ENCODE measurements at places on chromosomes 12 and 14.
A peak's percentile ranks its signal among the peaks of the same experiment; 100 is the strongest.

- no peak for DNase-seq
Measured at GRCh38 chr14:81211844-81212243, 8.9 kb downstream of the GTF2A1 start.

GRCh38 chr12:27524839-27525753 lies 1.1 kb downstream of the PPFIBP1 start:
- no peak for DNase-seq

GRCh38 chr14:52086711-52087110 lies 17.9 kb upstream of the NID2 start:
- no peak for DNase-seq

GRCh38 chr12:81627336-81628189 lies 131.6 kb downstream of the PPFIA2 start:
- DNase-seq: no peak

- DNase-seq: no peak
Measured at GRCh38 chr12:95351748-95352147, 122.2 kb upstream of the METAP2 start.

DNA sequence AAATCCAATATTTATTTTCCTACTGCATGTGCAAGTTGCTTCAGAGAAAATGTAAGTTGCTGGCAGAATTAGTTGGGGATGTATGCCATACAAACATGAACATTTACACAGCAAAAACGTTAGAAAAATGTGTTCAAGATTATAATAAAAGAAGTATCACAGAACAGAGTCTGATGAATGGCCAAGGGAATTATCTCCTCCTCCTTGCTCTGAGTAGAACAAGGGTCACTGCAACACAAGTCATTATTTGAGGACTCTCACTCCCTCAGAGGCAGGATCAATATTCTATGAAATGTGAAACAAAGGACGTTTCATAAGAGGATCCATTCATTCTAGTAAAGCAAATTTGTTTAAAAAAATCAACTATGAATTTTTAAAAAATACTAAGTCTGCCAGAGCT lies 177.8 kb downstream of the PRKD1 start:
- no peak for DNase-seq

DNA sequence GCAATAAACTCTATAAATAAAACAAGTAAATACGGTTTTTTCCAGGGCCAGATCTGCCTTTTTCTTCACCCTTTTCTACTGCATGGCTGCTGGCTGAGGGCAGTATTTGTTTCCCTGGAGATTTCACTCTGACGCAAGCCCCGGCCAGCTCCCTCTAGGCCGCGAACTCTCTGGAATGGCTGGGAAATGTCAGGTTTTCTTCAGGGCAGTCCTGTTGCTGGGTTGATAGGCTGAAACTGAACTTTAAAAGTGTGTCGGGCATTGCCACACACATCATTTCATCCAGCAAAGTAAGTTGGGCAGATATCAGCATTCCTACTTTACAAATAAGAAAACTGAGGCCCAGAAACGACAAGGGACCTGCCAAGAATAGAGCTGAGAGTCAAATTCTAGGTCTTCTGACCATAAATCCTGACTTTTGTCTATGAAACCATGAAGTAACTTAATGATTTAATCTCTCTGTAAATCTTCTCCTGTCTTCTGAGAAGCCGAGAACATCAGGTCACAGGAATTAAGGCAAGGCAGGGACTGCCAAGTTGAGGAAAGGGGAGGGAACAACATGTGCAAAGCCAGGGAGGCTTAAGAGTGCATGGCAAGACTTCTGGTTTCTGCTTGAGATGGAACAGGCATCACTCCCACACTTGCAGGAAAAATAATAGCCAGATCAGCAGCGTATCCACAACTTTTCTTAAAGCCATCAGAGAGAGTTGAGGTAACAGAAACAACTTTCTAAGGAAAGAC lies 205.0 kb upstream of the CCDC196 start:
- no peak for DNase-seq

- DNase-seq: no peak
Measured at GRCh38 chr14:92768795-92769194, 20.4 kb upstream of the LGMN start.

GRCh38 chr12:40874868-40875267 lies 182.6 kb downstream of the CNTN1 start:
- no peak for DNase-seq

- no peak for DNase-seq
Measured at GRCh38 chr12:50483488-50483887, 21.3 kb upstream of the DIP2B start.

GRCh38 chr12:55830601-55831446 lies 1.4 kb upstream of the DNAJC14 start:
- peak; percentile 62 for DNase-seq

DNA sequence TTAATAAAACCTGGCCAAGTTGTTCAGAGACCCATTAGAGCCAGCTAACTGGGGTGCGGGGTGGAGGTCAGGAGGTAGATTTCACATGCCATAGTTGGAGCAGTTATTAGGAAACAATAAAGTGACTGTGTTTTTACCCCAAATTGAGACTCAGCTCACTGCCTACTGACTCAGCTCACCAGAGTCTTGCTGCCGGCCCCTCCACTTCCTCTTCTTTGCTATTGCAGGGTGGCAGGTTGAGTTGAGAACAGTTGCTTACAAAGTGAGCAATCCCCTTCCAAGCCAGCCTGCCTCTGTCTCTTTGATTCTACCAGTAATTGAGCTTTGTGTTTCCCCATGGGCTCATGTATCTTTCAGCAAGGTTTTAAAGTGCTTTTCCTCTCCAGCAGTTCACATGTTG lies 12.9 kb downstream of the ST8SIA1 start:
- no peak for DNase-seq

- no peak for DNase-seq
Measured at GRCh38 chr14:67446371-67447032, 34.5 kb upstream of the PLEK2 start.

DNA sequence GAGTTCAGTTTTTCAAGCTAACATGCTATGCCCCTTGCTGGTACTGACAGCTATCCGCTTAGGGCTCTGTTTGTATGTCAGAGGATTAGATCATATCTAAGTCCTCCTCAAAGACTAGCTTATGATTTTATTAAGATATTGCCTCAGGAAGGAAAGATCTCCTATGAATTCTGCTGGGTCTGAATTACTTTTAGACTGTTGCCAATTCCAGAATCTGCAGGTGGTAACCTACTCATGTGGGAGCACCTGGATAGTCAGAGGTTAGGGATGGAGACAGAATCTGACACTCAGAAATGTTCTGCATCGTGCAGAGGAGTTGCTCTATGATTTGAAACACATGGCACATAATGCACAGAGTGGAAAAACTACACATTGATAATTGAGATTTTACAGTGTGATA lies 843.4 kb downstream of the SLC6A15 start:
- no peak for DNase-seq

DNA sequence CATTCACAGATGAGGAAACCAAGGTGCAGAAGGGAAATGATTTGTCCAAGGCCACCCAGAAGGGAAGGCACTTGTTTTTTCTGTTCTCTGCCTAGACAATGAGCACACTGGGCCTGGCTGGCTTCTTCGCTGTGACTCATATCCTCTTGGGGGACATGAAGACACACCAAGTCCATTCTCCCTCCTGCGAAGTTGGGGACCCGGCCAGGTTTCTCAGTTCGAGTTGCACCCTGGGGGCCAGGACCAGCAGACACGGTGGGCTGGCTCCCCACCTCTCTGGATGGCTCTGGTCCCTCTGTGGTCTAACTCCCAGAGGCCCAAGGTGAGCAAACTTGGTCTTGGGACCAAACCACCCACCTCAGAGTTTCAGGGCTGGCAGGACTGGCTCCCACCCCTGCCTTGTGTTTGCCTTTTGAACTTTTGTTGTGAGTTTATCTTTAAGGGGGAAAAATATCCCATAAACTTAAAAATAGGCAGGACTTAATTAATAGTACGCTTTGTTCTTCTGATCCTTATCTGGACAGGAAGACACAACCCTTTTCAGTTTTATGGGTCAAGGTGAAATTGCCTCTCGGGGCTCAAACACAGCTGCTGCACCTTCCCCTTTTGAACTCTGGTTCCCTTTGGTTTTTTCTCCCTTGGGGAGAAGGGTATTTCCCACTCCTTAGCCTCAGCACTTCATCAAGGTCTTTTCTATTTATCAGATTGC lies 9.0 kb upstream of the MLEC start:
- DNase-seq: no peak

GRCh38 chr12:52837413-52837741 lies 3.3 kb upstream of the KRT79 start:
- no peak for DNase-seq

DNA sequence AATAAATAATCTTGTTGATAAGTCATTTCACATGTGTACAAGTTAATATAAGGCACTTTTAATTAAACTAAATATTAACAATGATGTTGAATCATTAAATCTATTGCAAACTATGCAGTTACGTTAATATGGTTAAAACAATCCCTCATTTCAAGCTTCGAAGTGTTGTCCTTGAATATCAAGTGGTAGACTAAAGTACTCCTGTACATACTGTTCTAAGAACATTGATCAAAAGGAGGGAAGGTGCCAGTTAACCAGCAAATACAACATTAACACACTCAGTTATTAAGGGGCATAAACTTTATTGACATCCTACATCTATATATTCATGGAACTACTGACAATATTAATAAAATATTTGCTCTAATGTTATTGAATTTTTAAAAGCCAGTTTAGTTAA lies 8.7 kb downstream of the BCAT1 start:
- DNase-seq: no peak

GRCh38 chr14:53529519-53529918 lies 376.4 kb upstream of the DDHD1 start:
- no peak for DNase-seq

- DNase-seq: no peak
Measured at GRCh38 chr14:45112896-45113781, 21.1 kb downstream of the FKBP3 start.

DNA sequence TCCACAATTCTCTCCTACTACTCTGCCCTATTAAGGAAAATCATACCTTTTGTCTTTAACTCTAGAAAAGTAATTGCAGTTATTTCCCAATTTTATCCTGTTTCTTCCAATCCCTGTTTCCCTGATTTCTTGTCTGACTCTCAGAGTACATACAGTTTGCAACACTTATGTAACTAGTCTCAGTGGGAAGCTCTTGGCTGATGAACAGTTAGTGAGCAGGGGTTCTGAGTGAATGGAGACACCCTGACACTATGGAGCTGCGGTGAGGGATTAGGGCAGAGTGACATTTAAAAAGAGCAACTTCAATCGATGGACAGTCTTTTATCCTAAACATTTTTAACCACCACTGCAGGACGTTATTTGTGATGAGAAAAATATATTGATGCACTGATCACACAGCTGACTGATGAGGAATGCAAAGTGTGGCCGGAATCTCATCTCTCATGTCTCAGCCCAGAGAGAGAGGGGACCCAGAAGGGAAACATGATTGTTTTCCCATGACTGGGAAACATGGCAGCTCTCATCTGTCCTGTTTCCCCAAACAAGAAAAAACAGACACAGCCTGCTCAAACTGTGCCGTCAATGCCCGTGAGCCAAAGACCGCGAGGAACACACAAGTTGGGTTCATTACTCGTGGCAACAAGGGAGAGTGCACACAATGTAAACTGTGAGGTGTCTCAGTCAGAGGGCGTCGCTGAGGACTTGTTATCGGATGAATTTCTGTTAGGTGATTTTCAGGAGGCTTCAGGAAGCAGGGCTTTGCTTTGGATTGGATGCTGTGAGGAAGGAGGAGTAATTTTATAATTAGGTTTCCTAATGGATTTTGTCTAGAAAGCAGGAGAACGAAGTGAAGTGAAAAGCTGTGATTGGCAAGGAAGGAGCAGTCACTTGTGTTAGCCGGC lies 5.2 kb upstream of the SLC6A13 start:
- no peak for DNase-seq

DNA sequence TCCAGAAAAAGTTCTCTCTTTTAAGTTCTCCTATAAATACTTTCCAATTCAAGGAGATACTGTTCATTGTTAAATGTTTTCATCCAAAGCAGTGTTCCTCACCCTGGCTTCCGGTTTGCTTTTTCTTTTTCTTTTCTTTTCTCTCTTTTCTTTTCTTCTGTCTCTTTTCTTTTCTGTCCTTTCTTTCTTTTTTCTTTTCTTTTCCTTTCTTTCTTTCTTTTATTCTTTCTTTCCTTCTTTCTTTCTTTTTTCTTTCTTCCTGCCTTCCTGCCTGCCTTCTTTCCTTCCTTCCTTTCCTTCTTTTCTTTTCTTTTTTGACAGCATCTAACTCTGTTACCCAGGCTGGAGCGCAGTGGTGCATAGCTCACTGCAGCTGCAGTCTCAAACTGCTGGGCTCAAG lies 75.8 kb downstream of the PPM1A start:
- DNase-seq: no peak

DNA sequence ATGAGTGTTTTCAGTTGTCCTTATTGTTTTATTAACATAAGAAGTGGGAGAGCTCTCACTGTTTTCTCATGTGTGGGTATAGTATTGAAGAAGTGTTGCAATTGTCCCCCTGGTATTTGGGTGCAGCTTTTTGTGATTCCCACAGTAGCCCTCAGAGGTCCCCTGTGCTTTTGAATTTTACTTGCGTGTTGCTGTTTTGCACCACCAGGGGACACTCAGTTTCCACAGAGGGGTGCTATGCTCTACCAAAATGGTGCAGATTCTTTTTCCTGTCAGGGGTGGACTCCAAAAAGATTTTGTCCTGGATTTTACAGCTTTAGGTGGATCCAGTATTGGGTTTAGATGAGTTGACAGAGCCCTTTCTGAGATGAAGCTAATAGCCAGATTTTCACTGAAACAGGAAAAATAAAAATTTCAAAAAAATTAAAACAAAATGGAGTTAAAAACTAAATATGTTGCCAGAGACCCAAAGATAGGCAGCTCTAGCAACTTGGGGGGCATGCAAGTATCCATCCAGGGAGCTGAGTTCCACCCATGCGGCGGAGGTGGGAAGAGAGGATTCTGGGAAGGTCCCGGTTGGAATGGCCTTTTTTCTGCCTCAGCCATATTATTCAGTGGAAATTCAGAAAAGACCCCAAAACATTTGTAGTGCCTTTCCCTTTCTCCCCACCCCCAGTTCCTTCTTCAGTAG lies 50.2 kb downstream of the TTLL5 start:
- DNase-seq: peak; percentile 22

- DNase-seq: no peak
Measured at GRCh38 chr12:115017346-115017745, 333.4 kb upstream of the TBX3 start.

- DNase-seq: no peak
Measured at GRCh38 chr14:40630471-40630870, 976.2 kb upstream of the LRFN5 start.

DNA sequence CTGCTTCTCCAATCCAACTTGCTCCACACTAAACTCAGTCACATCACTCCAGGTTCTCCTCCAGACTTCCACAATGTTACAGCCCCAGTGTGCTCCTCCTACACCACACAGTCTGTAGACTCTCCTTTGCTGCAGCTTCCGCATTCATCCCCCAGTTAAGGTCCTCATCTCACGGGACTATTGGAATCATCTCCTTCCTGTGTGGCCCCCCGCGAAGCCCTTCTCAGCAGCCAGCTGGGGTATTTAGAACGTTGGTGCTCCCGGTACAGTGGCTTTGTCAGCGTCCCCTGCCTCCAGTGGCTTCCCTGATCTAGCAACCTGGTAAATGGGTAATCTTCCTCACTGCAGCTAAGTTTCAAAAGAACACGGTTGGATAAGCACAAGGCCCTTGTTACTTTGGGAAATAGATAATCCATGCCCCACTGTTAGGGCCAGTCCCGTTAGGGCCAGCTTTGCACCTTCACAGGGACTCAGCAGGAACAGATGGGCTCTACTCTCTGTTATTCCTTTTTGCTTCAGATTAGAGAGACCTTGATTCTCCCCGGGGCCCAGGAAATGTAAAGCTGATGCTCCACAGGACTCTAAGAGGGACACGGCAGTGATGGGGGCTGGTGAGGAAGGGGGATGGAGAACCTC lies 823 bp upstream of the TSPAN11 start:
- no peak for DNase-seq

- DNase-seq: no peak
Measured at GRCh38 chr14:89841851-89842250, 112.7 kb downstream of the EFCAB11 start.

- DNase-seq: no peak
Measured at GRCh38 chr14:96630281-96630680, 128.1 kb downstream of the PAPOLA start.
